ENCODE measurements at places on chromosomes 3 and 15.
A peak's percentile ranks its signal among the peaks of the same experiment; 100 is the strongest.

DNA sequence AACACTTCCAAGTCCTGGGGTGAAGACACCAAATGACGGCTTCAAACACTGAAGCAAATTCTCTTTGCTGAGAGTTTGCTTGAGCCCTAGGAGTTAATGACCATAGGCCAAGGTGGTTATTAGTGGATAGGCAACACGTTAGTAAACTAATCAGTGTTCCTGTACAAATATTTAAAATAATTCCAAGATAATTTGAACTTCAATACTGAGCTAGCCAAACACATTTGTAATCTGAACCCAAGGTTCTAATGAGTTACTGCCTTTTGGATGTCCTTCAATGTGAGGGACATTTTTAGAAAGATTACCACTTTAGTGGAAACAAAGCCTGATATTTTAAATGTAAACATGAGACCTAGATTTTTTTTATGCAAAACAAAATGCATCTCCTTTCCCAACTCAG, 94.6 kb downstream of the THRB start:
- DNase-seq = no peak

GRCh38 chr15:49888323-49888693, 230.7 kb downstream of the ATP8B4 start:
- DNase-seq = no peak

GRCh38 chr15:99537344-99537743, 28.4 kb upstream of the MEF2A start:
- no peak for DNase-seq

DNA sequence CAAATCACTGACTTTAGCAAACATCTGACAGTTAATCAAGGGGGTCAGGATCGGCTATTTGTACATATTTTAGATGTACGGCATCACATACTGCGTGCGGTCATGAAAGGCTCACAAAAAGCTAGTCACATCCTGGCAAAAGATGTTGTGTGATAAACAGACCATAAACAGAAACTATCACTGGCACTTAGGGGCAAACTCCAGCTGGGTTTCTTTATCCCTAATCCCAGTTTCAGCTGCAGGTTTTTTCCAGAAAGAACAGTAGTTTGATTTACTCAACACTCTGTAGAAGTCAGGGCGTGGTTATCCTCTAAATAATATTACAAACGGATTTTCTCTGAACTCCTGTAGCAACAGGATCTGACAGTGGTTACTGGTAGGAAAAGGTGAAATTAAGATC, 112.4 kb upstream of the BHLHE40 start:
- no peak for DNase-seq

DNA sequence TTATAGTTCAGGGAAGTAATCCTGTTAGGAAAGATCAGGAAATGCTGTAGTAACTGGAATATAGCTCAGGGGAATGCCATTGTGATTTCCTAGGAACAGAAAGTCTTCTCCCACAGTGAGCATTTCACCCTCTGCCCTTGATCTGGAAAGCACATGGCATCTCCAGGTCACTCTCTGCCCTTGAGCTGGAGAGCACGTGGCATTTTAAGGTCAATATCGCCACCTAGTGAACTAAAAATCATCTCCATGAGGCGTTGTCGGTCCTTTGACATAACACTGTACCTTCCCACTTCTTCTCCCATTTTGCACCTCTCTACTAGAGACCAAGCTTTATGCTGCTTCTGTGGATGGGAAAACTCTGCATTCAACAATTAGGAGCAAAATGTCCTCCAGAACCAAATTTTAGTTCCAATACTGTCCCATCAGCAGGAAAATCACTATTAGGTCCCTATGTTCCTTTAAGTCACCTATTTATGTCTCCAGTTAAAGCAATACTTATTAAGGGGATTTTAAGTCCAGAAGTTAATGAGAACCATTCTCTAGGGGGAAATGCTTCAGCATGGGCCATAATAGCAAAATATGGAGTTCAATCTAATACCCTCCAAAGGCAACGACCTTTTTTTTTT, 54.7 kb upstream of the GK5 start:
- DNase-seq = peak; percentile 20

GRCh38 chr3:126751611-126752302, 47.7 kb downstream of the CHCHD6 start:
- DNase-seq = no peak

- no peak for DNase-seq
These were observed 3.1 kb downstream of the BAHD1 start for GRCh38 chr15:40443846-40444245.

- DNase-seq = no peak
These were observed 32.9 kb downstream of the AP3S2 start for GRCh38 chr15:89860891-89861290.

- no peak for DNase-seq
These were observed 508.2 kb upstream of the TGFBR2 start for GRCh38 chr3:30098243-30098642.

- no peak for DNase-seq
These were observed 114.3 kb downstream of the FAM43A start for GRCh38 chr3:194800002-194800401.

GRCh38 chr3:50323092-50323600, 601 bp upstream of the HYAL2 start:
- no peak for DNase-seq

- DNase-seq = no peak
These were observed 6.4 kb upstream of the ADAM10 start for GRCh38 chr15:58755956-58756355.

- DNase-seq = no peak
These were observed 69.3 kb upstream of the SMAD3 start for GRCh38 chr15:66996094-66996493.

- DNase-seq = no peak
These were observed 35.2 kb upstream of the TF start for GRCh38 chr3:133711013-133711412.

- no peak for DNase-seq
These were observed 122.4 kb downstream of the RAP2B start for GRCh38 chr3:153284282-153284938.

- DNase-seq = no peak
These were observed 146.9 kb upstream of the PTPRG start for GRCh38 chr3:61414456-61414855.

DNA sequence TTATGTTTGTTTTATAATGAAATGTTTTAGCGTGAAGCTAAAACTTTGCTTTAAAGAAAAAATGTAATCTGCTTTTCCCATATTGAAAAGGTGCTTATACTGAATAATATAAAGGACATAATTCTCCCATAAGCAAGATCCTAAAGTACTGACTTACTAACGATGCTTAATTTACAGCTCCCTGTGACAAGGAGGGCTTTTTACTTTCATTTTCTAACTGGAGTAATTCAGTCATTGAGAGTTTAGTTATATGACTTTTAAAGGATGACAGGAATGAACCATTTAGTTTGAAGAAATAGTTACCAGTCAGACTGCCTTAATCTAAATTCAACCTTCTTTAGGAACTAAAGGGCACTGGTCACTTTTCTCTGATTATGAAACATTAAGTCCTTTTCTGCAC, 19.3 kb upstream of the ZPLD1 start:
- no peak for DNase-seq

- DNase-seq = no peak
These were observed 18.9 kb upstream of the COPG1 start for GRCh38 chr3:129230311-129231019.

GRCh38 chr3:144760831-144761230, 789.2 kb downstream of the DIPK2A start:
- no peak for DNase-seq

DNA sequence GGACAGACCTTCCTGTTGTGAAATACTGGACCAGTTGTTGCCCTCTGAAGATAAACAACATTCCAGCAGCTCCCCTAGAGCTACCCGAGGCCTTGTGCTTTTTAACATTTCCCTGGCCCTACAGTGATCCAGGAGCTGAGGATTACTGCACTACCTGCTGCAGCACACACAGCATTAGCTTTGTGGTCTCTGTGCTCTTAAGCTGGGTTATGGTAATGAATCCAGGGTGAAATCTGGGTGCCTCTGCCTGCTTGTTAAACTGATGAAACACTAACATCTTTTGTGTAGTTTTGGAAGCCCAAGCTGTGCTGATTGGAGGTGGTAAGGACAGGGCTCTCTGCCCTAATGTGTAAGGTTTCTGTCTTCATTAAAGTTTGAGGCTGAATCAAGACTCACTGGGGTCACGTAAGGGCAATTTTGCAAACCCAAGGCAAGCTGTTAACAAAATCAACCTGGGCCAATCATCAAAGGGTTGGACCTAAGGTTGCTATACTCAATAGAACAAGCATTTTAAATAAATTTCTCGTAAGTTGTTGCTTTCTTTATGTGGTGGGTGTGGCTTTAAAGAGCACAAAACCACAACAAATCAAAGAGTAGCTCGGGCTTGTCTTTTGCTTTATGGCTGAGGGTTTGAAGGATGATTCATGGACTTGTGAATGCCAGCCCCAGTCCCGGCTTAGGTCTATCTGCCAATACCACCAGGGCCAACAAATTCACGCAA, 183.9 kb downstream of the TPRG1 start:
- peak; percentile 10 for DNase-seq

DNA sequence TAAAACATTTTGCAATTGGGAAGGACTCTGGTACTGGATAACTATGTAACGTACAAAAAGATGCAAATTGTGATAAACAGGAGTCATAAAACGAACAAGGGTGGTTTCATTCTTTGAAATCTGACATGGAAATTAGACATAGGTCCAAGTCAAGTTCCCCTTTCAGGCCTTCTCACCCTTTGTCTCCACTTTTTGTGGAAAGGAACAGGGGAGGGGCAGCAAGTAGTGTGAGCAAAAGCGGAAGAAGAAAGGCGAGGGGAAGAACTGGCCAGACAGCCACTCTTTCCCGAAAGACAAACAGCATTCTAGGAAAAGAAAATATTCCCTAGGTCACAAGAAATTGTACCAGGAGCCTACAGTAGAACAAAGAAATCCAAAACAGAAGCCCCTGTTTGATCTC, 52.6 kb downstream of the MCF2L2 start:
- DNase-seq = no peak

GRCh38 chr3:37904601-37905000, 42.9 kb downstream of the CTDSPL start:
- DNase-seq = no peak

DNA sequence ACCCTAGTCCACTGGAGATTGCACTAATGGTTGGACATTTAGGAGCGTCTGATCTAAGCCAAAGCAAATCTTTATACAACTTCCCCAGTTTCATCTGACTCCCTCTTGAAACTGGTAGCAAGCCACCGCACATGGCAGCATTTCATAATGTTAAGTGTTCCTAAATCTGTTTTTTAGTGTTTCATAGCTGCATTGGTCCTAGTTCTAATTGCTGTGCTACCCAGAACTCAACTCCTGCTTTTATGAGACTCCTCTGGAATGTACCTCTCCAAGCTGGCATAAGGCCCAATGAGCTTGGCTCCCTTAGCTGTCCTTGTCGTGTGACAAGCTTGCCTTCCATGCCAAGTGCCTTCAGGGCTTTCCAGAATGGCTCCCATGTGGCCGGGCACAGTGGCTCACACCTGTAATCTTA, 65.3 kb upstream of the FLNB start:
- no peak for DNase-seq

GRCh38 chr3:46222435-46223161, 14.5 kb upstream of the CCR1 start:
- no peak for DNase-seq

Measured in stimulated activated CD4-positive, alpha-beta T cell treated with anti-CD3 and anti-CD28 coated beads, TNF-alpha, amount 100 ng/mL, for 4 hours (primary cell).